ENCODE measurements at places on chromosomes 7 and 10.

- no peak for DNase-seq
These were observed 27.8 kb downstream of the MAGI2 start for GRCh38 chr7:79425665-79426064.

GRCh38 chr10:34078017-34078744 is 736.9 kb downstream of the PARD3 start:
- no peak for DNase-seq

DNA sequence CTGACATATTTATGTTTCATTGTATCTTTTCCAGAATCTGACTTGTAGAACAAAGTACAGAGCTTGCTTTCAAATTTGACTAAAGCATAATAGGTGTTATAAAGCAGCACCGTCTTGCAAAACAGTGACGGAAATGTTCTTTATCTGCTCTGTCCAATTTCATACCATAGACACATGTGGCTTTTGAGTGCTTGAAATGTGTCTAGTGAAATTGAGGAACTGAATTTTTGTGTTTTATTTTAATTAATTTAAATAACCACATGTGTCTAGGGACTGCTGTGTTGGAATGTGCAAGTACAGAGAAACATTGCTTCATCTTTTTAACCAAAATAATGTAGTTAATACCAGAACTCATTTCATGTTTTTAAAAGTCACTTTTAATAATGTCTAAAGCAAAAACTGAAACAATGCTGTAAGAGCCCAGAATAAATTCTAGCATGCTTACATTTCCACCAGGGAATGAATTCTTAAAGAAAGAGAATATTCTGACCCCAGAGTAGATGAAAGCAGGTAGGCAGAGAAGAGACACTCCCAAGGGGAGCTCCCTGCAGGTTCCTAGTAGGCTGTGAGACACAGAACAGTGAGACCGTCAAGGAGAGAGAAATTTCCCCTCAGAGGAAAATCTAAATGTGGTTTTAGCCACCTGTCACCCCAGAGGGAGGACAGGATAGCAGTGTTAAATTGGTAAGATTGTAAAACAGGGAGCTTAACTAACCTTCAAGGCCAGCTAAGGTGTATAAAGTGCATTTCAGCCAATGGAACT is 175.3 kb upstream of the KMT2E start:
- no peak for DNase-seq

GRCh38 chr10:633279-634245 is 55.9 kb downstream of the DIP2C start:
- peak; percentile 15 for DNase-seq

GRCh38 chr10:71268758-71269157 is 50.3 kb upstream of the SLC29A3 start:
- DNase-seq, result no peak

GRCh38 chr7:1096156-1097119 is 8.5 kb downstream of the GPER1 start:
- peak; percentile 64 for DNase-seq

- DNase-seq, result no peak
These were observed 65.0 kb upstream of the RAB18 start for GRCh38 chr10:27439101-27439500.

GRCh38 chr10:114363745-114364454 is 40.4 kb downstream of the AFAP1L2 start:
- DNase-seq, result no peak

DNA sequence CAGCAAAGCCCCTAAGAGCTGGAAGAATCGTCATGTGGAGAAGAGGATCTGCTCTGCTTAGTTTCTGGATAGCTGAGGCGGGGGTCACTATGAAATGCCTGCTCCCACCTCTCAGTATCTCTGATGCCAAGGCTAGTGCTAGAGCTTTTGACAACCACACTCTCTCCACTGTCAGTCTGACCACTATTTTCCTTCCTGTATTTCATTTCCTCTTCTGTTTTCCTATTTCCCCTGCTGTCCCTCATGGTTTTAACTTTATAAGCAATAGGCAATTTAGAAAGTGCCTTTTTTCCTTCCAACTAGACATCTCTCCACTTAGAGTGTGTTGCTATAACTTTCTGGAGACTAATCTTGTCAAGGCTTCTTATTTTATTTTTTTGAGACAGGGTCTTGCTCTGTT is 23.6 kb downstream of the C7orf57 start:
- DNase-seq, result no peak

GRCh38 chr7:37480041-37481031 is 31.7 kb upstream of the ELMO1 start:
- no peak for DNase-seq

- no peak for DNase-seq
These were observed 958.2 kb downstream of the DNAJB9 start for GRCh38 chr7:109527833-109528232.

- DNase-seq, result no peak
These were observed 174.2 kb upstream of the NPVF start for GRCh38 chr7:25402532-25402931.

DNA sequence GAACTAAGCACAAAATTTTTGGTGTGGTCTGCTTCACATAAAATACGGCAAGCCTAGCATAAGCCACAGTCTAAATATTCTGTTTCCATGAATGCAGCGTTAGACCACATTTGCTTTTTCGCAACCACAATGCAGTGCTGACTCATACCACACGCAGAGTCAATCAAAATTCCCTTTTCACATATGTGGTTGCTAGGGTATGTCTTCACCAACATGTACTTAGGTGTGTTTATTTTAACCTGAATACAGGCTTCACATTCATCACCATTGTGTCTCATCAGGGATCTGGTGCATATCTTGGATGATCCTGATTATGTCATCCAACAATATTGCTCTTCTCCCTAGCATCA is 90.8 kb downstream of the CHN2 start:
- DNase-seq, result no peak

- DNase-seq, result no peak
These were observed 66.3 kb downstream of the INSIG1 start for GRCh38 chr7:155363852-155364600.

DNA sequence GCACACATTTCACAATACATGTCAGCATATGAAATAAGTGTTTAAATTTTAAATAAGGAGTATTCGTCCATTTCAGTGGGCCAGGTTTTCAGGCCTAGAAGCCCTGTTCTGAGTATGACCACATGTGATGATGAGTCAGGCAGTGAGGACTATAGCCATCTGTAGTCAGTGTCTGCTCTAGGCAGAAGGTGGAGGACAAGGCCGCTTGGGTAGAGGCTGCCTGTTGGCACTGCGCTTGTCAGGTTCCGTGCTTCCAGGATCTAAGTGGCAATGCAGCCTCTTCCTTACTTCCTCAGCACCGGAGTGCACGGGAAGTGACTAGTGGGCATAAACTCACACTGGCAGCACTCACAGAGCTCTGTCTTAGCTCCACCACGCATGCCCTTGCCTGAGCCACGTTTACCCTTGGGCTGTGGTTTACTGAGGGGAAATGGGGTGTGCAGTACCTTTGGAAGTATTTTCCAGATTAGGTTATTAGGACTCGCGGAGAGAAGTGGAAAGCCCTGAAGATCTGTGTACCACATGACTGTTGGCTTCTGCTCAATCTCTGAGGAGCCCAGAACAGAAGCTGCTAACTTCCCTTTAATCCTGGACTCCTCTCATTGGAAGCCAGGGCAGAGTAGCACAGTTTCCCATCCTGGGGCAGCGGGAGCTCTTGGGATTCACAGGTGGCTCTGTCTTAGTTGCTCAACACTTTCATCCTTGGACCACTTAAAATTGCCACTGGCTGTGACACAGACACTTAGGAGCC is 87.5 kb upstream of the GJD4 start:
- no peak for DNase-seq

GRCh38 chr10:12685261-12686058 is 316.1 kb downstream of the CCDC3 start:
- no peak for DNase-seq

DNA sequence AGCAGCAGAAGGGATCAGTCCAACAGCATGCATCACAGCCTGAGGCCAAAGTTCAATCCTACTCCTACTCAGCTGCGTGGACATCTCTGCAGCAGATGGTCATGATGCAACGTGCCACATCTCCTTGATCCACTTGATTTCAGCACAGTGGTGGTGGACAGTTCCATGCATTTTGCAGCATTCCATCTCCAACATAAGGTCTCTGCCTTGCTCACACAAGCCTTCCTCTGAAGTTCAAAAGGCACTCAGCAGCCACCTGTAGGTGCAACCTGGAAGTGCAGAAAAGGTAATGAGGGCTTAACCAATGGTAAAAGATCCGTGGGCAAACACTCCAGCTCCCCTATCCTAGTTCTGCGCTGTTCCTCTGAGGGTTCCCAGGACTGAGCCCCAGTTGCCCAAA is 57.5 kb upstream of the CHCHD3 start:
- DNase-seq, result no peak

GRCh38 chr10:27542812-27543211 is 38.7 kb downstream of the RAB18 start:
- no peak for DNase-seq

DNA sequence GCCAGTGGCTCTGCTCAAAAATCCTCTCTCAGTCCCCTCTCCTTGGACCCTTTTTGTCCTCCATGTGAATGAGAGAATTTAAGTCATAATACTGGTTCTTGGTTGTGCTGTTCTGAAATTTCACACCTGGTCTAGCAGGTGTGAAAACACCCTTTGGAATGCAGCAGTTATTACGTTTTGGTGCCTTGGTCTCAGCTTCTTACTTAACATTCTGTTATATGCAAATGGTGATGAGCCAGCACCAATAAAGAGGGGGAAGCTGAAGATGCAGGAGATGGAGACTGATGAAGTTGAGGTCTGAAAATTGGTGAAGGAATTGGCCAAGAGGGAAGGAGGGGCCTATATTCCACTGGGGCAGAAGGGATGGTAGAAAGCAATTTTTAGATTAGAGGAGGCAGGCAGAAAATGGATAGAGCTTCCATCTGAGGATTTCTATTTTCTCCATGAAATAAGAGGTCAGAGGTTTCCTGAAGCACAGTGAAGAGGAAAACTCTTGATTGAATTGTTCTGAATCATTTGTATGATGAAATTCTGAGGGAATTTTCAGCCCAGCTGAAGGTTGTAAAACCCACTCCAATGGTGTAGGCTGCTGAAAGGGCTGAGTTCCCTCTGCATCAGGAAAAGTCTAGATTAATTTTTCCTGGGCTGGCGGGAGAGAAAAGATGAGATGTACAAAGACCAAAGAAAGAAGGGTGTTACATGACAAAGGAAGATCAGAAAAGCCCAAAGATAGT is 94.0 kb upstream of the FAM180A start:
- DNase-seq, result no peak

DNA sequence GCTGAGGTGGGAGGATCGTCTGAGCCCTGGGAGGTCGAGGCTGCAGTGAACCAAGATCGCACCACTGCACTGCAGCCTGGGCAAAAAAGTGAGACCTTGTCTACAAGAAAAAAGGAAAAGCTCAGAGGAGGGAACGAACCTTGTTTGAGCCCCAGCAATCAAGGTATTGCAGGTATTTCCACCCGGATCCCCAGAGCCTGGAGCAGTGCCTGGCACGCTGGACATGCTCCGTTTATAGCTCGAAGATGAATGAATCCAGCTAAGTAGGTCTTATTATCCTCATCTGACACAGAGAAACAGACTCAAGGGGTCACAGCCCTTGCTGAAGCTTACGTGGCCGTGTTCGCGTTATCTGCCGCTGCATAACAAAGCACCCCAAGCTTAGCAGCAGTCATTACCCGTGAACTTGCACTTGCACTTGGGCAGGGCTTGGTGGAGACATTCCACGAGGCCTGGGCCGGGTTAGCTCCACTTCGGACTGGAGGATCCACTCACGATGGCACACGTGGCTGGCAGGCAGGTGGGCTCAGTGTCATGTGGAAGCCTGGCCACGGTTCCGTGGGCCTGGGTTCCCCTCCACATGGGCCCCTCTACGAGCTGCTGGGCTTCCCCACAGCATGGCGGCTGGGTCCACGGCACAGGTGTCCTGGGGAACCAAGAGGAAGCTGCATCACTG is 3.2 kb upstream of the COX19 start:
- no peak for DNase-seq

DNA sequence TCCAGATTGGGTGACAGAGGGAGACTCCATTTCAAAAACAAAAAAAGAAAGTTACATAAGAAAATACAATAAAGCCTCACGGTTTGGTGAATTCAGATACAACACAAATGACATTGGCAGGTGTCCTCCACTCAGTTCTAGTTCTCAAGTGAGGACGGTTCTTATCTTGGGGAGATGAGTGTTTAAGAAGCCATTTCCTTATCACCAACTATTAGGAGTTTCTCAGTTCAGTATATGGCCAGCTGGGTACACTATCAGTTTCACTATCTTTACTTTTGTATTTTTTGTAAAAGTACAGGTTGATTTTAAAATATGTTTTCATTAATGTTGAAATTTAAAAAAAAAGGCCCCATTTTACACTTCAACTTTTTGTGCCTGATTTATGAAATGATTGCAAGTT is 36.6 kb upstream of the NEBL start:
- DNase-seq, result no peak

DNA sequence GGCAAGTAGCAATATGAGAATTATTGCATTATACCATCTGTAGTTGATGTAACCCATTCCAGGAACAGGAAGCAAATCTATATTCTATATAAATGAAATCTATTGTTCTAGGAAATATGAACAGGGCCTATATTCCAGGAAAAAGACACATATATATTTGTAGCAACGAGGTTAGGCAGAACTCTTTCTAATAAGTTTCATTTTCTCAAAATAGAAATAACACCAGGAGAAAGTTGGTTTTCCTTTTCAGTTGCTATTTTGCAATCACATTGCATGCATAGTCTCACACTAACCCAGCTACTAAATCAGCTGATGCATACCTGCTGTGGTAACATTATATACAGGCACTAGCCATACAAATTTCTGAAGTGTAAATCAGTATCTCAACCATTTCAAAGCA is 6.2 kb upstream of the IFIT2 start:
- DNase-seq, result no peak

DNA sequence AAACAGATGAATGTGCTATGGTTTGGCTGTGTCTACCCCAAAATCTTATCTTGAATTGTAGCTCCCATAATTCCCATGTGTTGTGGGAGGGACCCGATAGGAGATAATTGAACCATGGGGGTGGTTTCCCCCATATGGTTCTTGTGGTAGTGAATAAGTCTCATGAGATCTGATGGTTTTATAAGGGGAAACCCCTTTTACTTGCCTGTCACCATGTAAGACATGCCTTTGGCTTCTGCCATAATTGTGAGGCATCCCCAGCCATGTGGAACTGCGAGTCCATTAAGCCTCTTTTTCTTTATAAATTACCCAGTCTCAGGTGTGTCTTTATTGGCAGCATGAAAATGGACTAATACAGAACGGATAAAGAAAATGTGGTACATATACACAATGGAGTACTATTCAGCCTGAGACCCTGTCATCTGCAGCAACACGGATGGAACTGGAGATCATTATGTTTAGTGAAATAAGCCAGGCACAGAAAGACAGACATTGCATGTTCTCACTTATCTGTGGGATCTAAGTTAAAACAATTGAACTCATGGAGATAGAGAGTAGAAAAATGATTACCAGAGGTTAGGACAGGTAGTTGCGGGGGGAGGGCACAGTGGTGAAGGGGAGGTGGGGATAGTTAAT is 587.6 kb upstream of the NRP1 start:
- no peak for DNase-seq

- DNase-seq, result no peak
These were observed 117.1 kb downstream of the LCOR start for GRCh38 chr10:96949039-96949683.

DNA sequence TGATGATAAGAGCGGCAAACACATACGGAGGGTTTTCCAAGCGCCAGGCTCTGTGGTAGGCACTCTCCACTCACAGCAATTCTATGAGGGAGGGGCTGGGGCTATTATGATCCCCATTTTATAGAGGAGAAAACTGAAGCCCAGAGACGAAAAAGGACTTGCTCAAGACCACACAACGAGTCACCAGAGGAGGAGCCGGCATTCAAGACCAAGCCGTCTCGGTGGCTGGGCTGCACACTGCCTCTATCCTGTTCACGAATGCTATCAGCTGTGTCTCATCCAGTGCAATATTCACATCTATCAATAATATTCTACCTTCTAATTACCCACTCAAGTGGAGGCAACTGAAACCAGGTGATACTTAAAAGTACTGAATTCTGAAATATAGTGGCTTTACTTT is 67.8 kb upstream of the NMT2 start:
- DNase-seq, result no peak

Measured in NCI-H1092 treated with DMSO at 0.1 percent for 48 hours (cell line).